Right lobe of liver (tissue), 6 donors: ENCODE measurements at places on chromosomes 5 and 9. TPM values are rescaled to one million over a fixed set of nuclear protein-coding genes. Genes with fewer than 3 reads are reported as not detected.

The DNM1 gene
- total RNA-seq: 2.6 TPM

DNA sequence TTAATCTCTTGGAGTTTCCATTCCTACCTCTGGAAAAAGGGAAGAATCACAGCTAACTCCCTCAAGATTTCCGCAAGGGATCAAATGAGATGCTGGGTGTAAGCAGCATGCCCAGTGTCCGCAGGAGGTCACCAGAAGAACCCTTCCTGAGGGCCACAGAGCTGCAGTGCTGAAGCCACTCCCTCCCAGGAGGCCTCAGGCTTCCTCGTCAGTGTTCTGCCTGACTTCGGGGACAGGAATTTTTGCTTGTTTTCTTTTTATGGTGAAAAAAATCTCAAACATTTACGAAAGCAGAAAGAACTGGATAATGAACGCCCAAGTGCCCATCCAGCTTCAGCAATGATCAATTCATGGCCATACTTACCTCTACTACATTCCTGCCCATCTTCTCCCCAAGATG, 183.0 kb downstream of the CDK5RAP2 start:
- no peaks in the 10 kb centered on the region for H3K27me3 ChIP-seq
- H3K4me3 ChIP-seq: no peak overlapping the region
- H3K4me1 ChIP-seq: peaks cover 61% of the 10 kb centered on the region
- no peak for DNase-seq
- H3K27ac ChIP-seq: no peak overlapping the region

DNA sequence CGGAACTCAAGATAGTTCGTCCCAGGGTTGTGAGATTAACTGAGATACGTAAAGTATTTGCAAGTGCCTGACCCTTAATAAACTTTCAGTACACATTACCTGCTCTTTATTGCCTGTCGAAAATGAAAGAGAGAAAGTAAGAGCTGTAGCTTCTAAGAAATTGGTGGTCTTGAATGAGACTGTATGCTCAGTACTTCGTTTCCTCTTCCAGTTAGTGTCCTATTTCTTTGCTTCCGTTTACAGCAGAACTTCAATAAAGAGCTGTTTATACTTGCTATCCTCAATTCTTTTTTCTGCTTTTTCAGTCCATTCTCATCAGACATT, 534 bp downstream of the SRFBP1 start:
- H3K4me1 ChIP-seq: peaks cover 8% of the 10 kb centered on the region
- no peaks in the 10 kb centered on the region for H3K36me3 ChIP-seq
- peak overlapping the region; percentile 86 for H3K4me3 ChIP-seq
- peak overlapping the region; percentile 11 for H3K27ac ChIP-seq
- DNase-seq: no peak
- H3K27me3 ChIP-seq: no peaks in the 10 kb centered on the region

The ARSI gene
- 0.20 TPM for total RNA-seq

- DNase-seq: no peak
- H3K27me3 ChIP-seq: no peaks in the 10 kb centered on the region
- H3K4me1 ChIP-seq: no peaks in the 10 kb centered on the region
- H3K4me3 ChIP-seq: no peak overlapping the region
- H3K36me3 ChIP-seq: no peaks in the 10 kb centered on the region
These were observed 25.8 kb downstream of the UIMC1 start for GRCh38 chr5:176980818-176981217.

DNA sequence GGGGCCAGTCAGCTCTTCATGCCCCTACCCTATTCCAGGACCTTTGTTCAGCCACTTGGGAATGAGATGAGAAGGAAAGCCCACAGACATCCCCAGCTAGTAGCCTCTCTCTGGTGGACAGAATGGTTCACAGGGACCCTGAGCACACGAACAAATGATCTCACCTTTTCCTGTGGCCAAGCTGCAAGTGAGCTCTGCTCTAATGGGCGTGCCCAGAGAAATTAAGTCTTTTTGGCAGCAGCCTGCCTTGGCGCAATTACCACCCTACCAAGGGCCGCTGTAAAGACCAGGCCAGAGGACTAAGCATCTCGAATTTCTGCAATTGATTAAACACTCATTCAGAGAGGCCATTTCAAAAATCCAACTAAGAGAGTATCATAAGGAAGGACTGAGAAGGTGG, 56.0 kb downstream of the WHRN start:
- no peaks in the 10 kb centered on the region for H3K4me1 ChIP-seq
- no peaks in the 10 kb centered on the region for H3K36me3 ChIP-seq
- H3K27ac ChIP-seq: no peak overlapping the region
- no peak overlapping the region for H3K4me3 ChIP-seq
- no peak for DNase-seq

DNA sequence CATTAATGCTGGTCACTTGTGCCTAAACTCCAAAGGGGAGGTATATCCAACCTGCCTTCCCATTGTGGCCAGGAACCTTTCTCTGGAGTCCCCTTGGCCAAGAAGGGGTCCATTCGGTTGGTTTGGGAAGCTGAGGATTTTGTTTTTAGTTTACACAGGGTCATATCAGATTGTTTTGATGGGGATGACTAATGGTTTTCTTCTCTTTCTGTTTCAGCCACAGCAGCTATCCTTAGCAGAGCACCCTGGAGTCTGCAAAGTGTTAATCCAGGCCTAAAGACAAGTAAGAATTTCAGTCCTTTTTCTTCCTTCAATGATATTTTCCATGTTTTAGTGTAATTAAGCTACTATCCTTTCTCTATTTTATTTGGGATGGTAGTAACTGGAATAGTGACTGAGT, 127.8 kb upstream of the CCDC152 start:
- no peak for DNase-seq
- no peaks in the 10 kb centered on the region for H3K36me3 ChIP-seq
- H3K27me3 ChIP-seq: no peaks in the 10 kb centered on the region
- no peaks in the 10 kb centered on the region for H3K4me1 ChIP-seq
- no peak overlapping the region for H3K4me3 ChIP-seq

The ANXA2R gene
- total RNA-seq: 0.75 TPM
